Right cardiac atrium (tissue), 5 donors: ENCODE measurements at places on chromosomes 5 and 9. TPM values are rescaled to one million over a fixed set of nuclear protein-coding genes. Genes with fewer than 3 reads are reported as not detected.

DNA sequence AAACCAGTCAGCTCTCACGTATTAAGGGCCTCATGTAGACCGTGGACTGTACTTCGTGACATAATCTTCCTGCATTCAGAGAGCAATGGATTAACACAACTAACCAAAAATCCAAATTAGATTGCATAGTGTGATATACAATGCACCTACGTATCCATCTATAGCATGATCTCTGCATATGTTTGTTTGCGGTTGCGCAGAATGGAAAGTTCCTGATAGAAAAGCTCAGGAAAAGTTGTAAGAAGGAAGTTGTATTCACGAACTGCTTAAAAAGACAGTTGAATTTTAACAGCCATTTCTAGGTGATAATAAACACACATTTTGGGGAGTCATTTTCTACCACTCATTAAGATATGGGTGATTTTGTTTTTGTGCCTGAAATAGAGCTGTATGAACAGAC lies 869.0 kb downstream of the TLE4 start:
- no peak for DNase-seq

- no peak for DNase-seq
These were observed 5.1 kb downstream of the TBC1D13 start for GRCh38 chr9:128792134-128792533.

TOPORS gene
- 8.6 TPM for total RNA-seq

HSDL2 gene
- 120 TPM for total RNA-seq

GRCh38 chr5:131932235-131932634 lies 13.2 kb downstream of the MEIKIN start:
- DNase-seq: no peak

DNA sequence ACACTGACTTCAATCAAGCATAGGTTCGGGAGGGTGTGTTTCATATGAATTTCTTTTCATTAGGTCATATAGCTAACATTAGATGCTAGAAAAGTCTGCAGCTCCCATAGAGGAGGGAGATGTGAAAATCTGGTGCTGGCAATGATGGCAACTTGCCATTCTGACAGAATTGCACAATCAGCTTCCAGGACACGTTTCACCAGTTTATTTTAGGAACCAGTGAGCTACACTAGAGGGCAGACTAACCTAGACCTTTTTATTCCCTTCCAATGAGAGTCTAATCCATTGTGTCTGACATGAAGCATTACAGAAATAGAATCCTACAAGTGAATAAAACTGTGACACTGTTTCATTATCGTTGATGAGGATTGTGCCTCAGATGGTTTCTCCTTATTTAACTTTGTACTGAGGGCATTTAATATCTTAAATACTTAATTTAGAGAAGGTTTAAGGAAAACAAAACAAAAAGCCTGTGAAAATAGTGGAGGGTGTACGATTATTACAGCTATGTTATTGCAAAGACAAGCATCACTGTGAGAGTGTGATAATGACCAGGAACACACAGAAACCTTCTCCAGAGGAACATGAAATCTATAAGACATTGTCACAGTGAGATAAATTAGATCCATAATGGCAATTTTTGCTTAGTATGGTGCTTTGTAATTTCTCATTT lies 363.3 kb upstream of the RPS23 start:
- peak; percentile 78 for DNase-seq

CHSY3 gene
- total RNA-seq: 2.3 TPM

GRCh38 chr9:99796231-99796630 lies 25.5 kb upstream of the NR4A3 start:
- no peak for DNase-seq

F2RL1 gene
- 1.4 TPM for total RNA-seq

- DNase-seq: no peak
These were observed 31.7 kb downstream of the GPR21 start for GRCh38 chr9:123065196-123065595.

DNA sequence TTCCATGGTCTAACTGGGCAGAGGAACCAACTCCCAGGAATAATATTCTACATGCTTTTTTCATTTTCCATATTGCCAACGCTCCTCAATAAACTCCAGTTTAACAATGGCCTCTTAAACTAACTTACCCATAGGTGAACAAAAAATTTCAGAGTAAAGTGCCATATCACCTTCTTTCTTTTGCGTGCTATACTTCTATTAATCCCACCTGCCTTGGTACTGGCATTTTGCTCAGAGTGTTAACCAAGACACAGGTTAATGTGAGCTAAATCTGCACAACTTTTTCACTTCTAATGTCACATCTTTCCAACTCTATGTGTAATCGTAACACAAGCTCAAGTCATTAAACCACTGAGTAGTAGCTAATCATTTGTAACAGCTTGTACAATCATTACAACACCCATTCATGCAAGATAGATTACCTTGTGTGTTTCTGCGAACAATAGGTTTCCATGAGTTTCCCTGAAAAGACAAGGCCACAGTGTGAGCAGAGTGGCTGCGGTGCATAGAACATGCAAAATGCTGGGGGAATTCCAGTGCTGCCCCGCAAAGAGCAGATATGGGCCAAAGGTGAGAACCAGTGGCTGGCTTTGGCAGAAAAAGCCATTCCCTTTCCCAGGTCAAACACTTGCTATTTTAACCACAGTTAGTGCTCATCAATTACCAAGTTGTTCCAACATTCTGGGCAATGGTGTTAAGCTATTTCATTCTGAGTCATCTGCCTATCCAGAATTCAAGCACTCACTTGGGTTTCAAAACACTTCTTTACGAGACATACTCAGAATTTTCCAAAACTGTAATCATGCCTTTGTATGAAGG lies 42.8 kb downstream of the TIMD4 start:
- DNase-seq: no peak

PLGRKT gene
- 34.1 TPM for total RNA-seq

DNA sequence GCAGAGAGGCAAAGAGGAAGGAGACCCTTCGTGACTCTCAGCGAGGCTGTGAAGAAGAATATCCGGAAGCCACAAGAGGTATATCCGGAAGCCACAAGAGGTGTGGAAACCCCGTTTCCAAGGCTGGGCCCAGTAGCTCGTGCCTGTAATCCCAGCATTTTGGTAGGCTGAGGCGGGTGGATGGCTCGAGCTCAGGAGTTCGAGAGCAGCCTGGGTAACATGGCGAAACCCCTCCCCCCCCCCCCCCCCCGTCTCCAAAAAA lies 612 bp upstream of the BBLN start:
- no peak for DNase-seq

GRCh38 chr5:99061299-99061698 lies 132.5 kb upstream of the CHD1 start:
- DNase-seq: no peak

GRCh38 chr5:95080030-95080429 lies 204.9 kb downstream of the MCTP1 start:
- DNase-seq: no peak

DNA sequence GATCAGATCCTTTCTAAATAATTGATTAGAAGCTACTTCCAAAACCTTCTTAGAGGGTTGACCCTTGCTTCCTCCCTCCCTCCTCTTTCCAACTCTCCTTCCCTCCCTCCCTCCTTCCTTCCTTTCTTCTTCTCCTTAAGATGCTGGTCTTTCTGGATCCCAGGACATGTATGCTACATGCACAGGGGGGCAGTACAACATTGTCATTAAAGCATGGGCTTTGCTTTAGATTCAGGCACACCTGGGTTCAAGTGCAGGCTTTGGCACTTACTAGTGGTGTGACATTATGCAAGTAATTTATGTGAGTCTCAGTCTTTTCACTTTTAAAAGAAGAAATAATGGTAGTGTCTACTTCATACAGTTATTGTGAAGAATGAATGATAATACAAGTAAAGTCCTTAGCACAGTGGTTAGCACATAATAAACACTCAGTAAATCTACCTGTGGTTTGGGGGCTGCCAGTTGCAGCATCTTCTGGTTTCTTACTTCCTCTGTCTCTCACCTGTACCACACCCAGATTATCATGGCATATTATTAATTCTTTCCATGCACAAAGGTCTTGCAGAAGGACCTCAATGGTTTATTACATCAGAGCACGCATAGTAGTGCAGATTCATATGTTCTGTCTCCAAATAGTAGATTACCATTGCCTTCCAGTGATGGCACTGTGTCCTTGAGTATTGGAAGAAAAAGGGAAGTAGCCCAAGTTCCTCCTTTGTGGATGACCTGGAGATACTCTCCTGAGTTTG lies 154.1 kb downstream of the ARHGAP26 start:
- no peak for DNase-seq

PLAC8L1 gene
- total RNA-seq: not detected

DNA sequence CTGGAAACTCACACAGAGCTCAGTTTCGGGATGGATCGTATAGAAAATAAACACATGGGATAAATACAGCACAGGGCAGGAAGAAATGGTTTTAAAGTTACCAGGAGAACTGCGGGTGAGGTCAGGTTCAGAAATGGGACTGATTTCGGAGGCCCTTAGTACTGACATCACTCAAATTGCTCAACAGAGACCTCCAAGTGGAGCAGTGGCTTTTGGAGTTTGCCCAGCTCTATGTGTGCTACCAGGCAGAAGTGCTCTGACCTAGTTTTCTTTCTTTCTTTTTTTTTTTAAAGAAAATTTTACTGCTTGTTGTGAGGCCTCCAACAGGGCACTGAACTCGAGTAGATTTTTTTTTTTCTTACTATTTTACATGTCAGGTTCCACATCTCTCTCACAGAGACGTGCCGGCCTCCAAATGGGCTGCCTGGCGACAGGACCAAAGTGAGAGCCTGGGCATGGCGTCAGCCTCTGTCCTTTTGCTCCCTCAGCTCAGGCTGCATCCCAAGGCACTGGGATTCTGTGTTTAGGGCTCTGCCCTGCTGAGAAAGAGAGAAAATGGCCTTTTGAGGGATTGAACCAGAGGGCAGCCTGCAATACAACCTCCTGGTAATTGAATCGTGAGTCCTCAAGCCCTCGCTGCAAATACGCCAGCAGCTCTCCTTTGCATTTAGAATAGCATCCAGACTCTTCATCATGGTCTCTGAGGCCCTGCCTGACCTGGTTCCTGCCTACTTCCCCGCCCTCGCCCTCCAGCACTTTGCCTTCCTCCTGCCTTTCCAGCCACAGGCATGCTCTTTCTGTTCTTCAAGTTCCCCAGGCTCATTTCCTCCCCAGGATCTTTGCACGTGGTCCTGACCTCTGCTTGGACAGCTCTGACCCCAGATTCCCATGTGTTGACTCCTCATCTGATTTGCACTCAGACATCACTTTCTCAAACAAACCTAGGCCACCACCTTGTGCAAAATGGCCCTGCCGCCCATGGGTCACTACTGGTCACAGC lies 173.5 kb downstream of the FGF1 start:
- peak; percentile 60 for DNase-seq

DNA sequence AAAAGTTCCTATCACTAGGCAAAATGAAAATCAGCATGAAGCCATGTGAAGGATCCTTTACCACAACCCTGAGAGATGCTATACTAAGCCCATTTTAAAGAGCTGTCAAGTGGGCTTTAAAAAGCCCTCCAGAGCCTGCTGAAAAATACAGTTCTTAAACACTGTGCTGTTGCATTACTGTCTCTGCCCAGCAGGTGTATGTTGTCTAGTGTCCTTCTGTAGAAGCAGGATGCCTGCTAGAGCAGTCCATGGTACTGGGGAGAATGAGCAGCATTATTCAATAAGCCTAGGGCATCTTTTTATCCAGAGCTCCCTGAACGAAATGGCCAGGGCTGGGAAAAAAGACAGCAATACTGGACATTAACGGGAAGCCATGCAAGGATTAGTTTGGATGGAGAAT lies 126.2 kb upstream of the PLCXD3 start:
- no peak for DNase-seq

DNA sequence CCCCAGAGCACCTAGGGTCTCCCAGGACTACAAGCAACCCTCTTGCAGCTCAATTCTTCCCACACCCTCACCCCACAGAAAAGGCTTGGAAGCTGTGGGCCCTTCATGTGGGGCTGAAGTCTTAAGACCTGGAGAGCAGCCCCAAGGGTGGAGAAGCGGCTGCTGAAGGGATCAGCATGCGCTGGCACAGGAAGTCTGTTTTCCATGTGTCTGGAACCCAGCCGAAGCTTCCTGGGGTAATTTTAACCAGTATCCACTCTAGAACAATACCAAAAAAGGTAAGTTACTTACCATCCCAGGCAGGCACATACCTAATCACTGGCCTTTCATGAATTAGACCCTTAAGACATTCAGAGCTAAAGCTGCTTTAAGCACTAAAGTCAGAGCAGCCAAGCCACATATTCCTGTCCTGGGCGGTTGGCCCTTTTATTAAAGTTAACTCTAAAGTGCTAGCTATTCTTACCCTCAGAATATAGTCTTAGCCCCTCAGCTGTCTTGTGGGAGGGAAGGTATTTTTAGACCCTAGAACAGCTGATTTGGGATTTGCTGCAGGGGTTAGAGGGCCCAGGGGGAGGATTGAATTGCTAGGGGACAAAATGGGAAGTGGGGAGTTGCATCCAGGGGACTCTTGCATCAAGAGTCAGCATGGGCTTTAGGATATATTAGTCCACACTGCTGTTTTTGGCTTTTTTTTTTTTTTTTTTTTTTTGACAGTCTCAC lies 6.9 kb downstream of the IL17B start:
- no peak for DNase-seq

GRCh38 chr5:156148301-156148700 lies 178.7 kb upstream of the SGCD start:
- no peak for DNase-seq

POLK gene
- total RNA-seq: 24.3 TPM
